GM23338 (cell line): ENCODE measurements at places on chromosomes 7 and 10. TPM values are rescaled to one million over a fixed set of nuclear protein-coding genes. Genes with fewer than 3 reads are reported as not detected.

DNA sequence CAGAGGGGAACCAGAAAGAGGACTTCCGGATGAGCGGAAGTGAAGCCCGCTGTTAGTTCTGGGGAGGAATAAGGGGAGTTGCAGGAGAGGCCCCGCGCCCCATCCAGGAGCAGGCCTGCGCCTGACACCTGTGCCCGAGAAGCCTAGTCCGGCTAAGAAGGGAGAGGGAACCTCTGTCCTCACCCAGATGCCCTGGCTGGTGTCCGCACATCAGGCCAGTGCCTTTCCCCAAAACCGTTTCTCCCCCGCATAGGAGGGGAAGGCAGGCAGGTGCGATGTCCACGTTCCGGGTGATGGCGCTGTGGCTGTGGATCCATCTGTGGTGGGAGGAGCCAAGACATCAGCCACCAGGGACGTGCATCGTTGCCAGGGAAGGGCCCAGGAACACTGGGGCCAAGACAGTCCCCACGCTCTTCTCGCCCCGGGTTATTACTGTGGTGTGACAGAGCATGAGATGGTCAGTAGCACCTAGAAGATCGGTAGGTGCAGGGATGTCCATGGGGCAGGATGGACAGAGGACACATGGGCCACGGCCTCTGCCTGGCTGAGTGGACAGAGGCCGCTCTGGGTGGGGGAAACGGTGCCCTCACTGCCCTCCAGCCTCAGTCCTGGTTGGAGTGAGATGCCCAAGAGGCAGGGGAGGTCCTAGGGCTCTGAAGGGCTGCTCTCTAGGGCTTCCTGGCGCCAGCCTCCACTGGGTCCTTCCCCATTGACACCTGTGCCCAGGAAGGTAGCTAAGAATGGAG, 262.7 kb downstream of the CELF2 start:
- H3K4me1 ChIP-seq: no peaks in the 10 kb centered on the region

- H3K4me3 ChIP-seq: no peak overlapping the region
- H3K27ac ChIP-seq: no peak overlapping the region
- no peaks in the 10 kb centered on the region for H3K36me3 ChIP-seq
- no peak for DNase-seq
- H3K27me3 ChIP-seq: no peaks in the 10 kb centered on the region
These were observed 245.6 kb upstream of the ETV1 start for GRCh38 chr7:14235056-14235455.

DNA sequence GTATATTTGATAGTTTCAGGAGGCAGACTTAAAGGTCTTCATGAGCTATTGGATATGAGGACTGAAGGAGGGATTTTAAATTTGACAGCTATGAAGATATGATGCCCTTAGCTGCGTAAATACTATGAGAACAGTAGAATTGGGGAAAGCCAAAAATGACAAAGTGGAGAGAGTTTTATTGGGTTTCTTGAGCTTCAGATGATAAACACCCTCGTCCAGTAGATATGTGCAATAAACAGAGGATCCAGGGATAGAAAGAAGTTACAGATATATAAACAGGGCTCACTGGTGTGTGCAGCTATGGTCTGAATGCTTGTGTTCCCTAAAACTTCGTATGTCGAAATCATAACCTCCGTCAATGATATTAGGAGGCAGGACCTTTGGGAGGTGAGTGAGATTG, 131.3 kb downstream of the INHBA start:
- H3K36me3 ChIP-seq: 0 out of 2 replicates have a peak, but pooled peaks cover 2% of the 10 kb centered on the region
- no peak overlapping the region for H3K4me3 ChIP-seq
- H3K27me3 ChIP-seq: no peaks in the 10 kb centered on the region
- H3K4me1 ChIP-seq: no peaks in the 10 kb centered on the region; the same call in 1 of the 2 replicates
- no peak overlapping the region for H3K27ac ChIP-seq

- H3K4me3 ChIP-seq: no peak overlapping the region
- no peaks in the 10 kb centered on the region for H3K36me3 ChIP-seq
- DNase-seq: no peak
- no peak overlapping the region for H3K27ac ChIP-seq
These were observed 907.8 kb downstream of the GATA3 start for GRCh38 chr10:8962249-8962648.

DNA sequence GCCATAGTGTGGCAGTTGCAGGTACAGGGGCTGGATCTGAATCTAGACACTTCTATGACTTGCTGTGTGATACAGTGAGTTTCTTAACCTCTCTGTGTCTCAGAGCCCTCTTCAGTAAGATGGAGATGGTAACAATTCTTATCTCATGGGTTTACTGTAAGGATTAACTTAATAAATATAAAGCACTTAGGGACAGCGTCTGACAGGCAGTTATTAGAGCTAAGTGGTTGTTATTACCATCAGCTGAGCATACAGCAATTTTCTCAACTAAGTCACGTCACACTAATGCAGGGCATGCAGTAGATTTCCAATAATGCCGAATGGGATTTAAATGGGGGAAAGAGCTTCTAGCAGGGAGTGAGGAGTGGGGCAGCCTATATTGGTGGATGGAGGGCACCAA, 162.6 kb downstream of the SH2D4B start:
- H3K4me3 ChIP-seq: no peak overlapping the region
- H3K4me1 ChIP-seq: 0 out of 2 replicates have a peak, but pooled peaks cover 3% of the 10 kb centered on the region
- H3K27ac ChIP-seq: no peak overlapping the region
- no peaks in the 10 kb centered on the region for H3K36me3 ChIP-seq
- H3K27me3 ChIP-seq: no peaks in the 10 kb centered on the region
- no peak for DNase-seq

DNA sequence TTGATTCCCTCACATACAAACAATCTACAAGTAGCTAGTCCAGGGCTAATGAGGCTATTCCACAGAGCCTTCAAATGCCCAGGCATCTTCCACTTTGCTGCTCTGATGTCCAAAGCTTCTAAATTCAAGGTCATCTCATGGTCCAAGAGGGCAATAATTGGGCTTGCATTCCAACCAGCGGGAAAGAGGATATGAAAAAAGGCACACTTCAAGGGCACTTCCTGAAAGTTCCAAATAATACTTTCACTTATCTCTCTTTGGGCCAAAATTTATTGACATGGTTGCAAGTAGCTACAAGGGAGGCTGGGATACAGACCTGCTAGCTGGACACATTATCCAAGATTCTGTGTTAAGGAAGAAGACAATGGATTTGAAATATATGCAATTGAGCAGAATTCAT, 25.2 kb upstream of the APBB1IP start:
- H3K36me3 ChIP-seq: no peaks in the 10 kb centered on the region
- no peaks in the 10 kb centered on the region for H3K27me3 ChIP-seq
- H3K27ac ChIP-seq: no peak overlapping the region
- no peak for DNase-seq
- no peaks in the 10 kb centered on the region for H3K4me1 ChIP-seq
- no peak overlapping the region for H3K4me3 ChIP-seq

DNA sequence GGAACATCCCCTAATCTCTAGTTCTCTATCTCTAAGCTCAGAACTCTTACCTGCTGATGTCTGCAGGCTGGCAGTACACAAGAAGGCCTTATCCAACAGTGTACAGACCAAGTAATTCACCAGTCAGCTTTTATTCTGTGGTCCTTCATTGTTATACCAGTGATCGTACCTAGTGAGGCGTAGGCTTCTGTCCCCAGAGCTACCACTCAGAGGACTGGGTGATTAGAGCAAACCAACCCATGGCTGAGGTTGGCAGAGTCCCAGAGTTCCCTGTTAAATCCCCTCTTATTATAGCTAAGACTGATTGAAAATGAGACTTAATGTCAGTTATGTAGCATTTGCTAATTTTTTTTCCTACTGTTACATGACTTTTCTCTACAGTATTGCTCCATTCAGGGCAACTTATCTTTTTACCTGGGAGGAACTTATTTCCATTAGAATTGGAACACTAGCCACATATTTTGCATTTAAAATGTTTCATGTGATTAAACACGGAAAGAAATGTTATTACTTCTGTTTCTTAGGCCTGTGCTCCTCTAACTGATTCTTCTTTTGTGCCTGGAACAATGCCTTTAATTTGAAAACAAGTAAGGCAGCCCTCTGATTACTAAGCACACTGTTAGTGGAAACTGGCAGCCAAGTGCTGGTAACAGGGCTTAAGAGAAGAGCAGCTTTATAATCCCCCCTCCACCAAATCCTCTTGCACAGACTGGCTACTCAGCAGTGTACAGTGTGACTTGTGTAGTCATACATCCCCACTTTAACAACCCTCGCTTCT, 127.2 kb downstream of the LRRC4 start:
- H3K4me1 ChIP-seq: peaks cover 65% of the 10 kb centered on the region
- no peaks in the 10 kb centered on the region for H3K27me3 ChIP-seq
- H3K27ac ChIP-seq: peak overlapping the region; percentile 67
- peaks cover 6% of the 10 kb centered on the region for H3K36me3 ChIP-seq
- H3K4me3 ChIP-seq: peak overlapping the region; percentile 32
- peak; percentile 26 for DNase-seq

GRCh38 chr7:143299840-143300239, 11.7 kb downstream of the CASP2 start:
- no peak overlapping the region for H3K4me3 ChIP-seq
- peaks cover 82% of the 10 kb centered on the region for H3K36me3 ChIP-seq
- H3K27me3 ChIP-seq: no peaks in the 10 kb centered on the region
- peak; percentile 79 for DNase-seq

GRCh38 chr10:103049237-103049636, 131.1 kb downstream of the CNNM2 start:
- no peaks in the 10 kb centered on the region for H3K36me3 ChIP-seq
- H3K4me1 ChIP-seq: peaks cover 14% of the 10 kb centered on the region
- no peaks in the 10 kb centered on the region for H3K27me3 ChIP-seq
- no peak for DNase-seq
- H3K27ac ChIP-seq: no peak overlapping the region

GRCh38 chr7:71254751-71255150, 122.8 kb downstream of the GALNT17 start:
- no peak overlapping the region for H3K4me3 ChIP-seq
- DNase-seq: no peak
- H3K27ac ChIP-seq: peak overlapping the region; percentile 96
- H3K36me3 ChIP-seq: 0 out of 2 replicates have a peak, but pooled peaks cover 10% of the 10 kb centered on the region
- peaks cover 13% of the 10 kb centered on the region for H3K4me1 ChIP-seq
- H3K27me3 ChIP-seq: no peaks in the 10 kb centered on the region

GRCh38 chr7:95088536-95089215, 181.3 kb downstream of the PPP1R9A start:
- H3K4me3 ChIP-seq: no peak overlapping the region
- H3K4me1 ChIP-seq: no peaks in the 10 kb centered on the region
- DNase-seq: no peak

- H3K36me3 ChIP-seq: no peaks in the 10 kb centered on the region
- no peak overlapping the region for H3K27ac ChIP-seq
- H3K4me1 ChIP-seq: peaks cover 7% of the 10 kb centered on the region
- no peaks in the 10 kb centered on the region for H3K27me3 ChIP-seq
- no peak overlapping the region for H3K4me3 ChIP-seq
These were observed 10.3 kb downstream of the TACC2 start for GRCh38 chr10:121999301-121999700.

GRCh38 chr7:55557666-55558188, 14.6 kb downstream of the VOPP1 start:
- peaks cover 73% of the 10 kb centered on the region for H3K4me1 ChIP-seq
- no peaks in the 10 kb centered on the region for H3K27me3 ChIP-seq
- H3K36me3 ChIP-seq: no peaks in the 10 kb centered on the region; the same call in 1 of the 2 replicates
- H3K27ac ChIP-seq: no peak overlapping the region
- peak; percentile 77 for DNase-seq

DNA sequence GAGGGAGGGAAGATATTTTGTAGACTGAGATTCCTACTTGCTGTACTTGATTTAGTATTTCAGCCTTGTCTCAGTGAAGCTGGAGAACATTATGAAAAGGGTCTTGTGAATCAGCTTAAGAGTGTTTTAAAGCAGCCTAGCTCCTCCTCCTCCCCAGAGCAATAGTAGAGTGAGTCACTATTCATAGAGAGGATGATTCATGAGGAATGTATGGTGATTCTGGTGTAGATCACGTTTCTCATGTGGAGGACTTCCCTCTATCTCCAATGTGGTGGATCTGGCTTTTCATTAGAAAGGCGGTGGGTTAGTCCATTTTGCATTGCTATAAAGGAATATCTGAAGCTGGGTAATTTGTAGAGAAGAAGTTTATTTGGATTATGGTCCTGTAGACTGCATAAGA, 340.1 kb upstream of the CHRM2 start:
- no peak for DNase-seq
- H3K36me3 ChIP-seq: no peaks in the 10 kb centered on the region
- no peaks in the 10 kb centered on the region for H3K27me3 ChIP-seq

- no peaks in the 10 kb centered on the region for H3K36me3 ChIP-seq
- H3K27ac ChIP-seq: no peak overlapping the region
- H3K27me3 ChIP-seq: no peaks in the 10 kb centered on the region
- no peak overlapping the region for H3K4me3 ChIP-seq
These were observed 98.7 kb downstream of the HTR5A start for GRCh38 chr7:155168597-155169480.

DNA sequence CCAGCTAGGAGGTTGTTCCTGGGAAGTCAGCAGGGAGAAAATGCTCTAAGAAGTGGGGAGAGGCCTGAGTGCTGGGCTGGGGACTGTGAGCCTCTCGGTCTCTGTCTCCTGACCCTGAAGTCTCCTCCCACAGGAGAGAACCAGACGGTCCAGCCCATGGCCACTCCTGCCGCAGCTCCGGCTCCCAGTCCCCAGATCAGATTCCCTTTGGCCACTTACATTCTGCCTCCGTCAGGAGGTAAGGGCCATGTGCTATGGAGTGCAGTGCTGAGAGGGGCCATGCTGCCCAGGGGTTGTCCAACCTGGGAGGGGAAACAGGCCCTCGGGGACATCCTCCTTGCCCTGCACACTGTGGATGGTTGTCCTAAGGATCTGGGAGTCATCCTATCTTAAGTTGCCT, 21.3 kb upstream of the ZNF467 start:
- H3K27me3 ChIP-seq: peaks cover 15% of the 10 kb centered on the region
- no peak overlapping the region for H3K27ac ChIP-seq
- no peak for DNase-seq
- H3K36me3 ChIP-seq: no peaks in the 10 kb centered on the region
- no peak overlapping the region for H3K4me3 ChIP-seq
- H3K4me1 ChIP-seq: no peaks in the 10 kb centered on the region

DNA sequence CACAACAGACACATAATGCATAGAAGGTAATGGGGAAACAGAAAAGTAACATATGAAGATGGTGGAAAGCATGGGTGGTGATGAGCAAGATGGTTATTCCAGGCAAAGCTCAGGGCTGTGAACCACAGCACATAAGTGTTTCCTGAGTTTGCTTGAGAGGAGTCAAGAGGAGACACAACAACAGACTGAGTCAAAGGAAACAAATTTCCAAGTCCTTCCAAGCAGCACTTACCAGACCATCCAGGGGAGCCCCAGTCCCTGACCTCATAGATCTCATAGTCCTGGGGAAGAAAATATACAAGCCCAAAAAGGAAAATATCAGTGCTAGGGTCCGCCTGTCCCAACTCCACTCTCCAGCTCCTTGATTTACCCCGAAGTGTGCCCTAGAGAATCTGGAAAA, 216.6 kb upstream of the FZD1 start:
- H3K36me3 ChIP-seq: no peaks in the 10 kb centered on the region
- peaks cover 35% of the 10 kb centered on the region for H3K27me3 ChIP-seq
- no peak for DNase-seq
- H3K4me1 ChIP-seq: peaks cover 25% of the 10 kb centered on the region
- no peak overlapping the region for H3K4me3 ChIP-seq

Gene SLC16A12
- 1.3 and 2.0 TPM in 2 replicates for total RNA-seq

Gene IMPDH1
- 35.8 and 48.3 TPM in 2 replicates for total RNA-seq

Gene CASP7
- 5.7 and 7.0 TPM in 2 replicates for total RNA-seq

Gene TMEM254
- 21.1 and 21.2 TPM in 2 replicates for total RNA-seq

Gene SLC13A1
- total RNA-seq: not detected in 2 replicates
